Progenitor cell of endocrine pancreas (in vitro differentiated cells): ENCODE measurements at places on chromosomes 4 and X. TPM values are rescaled to one million over a fixed set of nuclear protein-coding genes. Genes with fewer than 3 reads are reported as not detected.

Gene STARD8
- total RNA-seq: 0.60 and 1.00 TPM in 2 replicates

DNA sequence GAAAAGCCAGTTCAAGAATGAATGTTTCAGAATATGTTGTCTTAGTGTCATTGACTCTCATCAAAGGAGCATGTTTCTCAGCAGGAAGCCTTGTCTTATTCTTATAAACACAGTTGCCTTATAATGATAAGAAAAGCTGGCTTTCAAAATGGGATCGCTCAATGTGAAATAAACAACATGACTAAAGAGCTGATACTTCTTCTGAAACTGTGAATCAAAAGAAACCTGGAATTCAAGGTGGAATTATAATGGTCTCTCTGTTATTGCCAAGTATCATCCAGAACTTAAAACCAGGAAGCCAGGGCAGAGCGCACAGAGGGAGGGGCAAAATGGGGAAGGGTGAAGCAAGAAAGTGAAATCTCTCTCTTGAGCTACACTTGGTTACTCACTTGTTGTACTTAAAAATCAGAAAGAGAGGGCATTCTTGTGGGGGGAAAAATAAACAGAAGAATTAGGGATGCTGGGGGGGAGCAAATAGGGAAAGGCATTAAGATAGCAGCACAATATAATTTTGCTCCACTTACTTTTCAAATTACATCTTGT, 270.0 kb downstream of the MAPK10 start:
- no peak for DNase-seq

GRCh38 chr4:165765053-165765452, 108.0 kb upstream of the TLL1 start:
- DNase-seq: no peak

GRCh38 chr4:18882468-18882867, 860.9 kb upstream of the LCORL start:
- no peak for DNase-seq

- no peak for DNase-seq
Measured at GRCh38 chrX:53587795-53588420, 98.6 kb downstream of the HUWE1 start.

- no peak for DNase-seq
Measured at GRCh38 chrX:114134465-114134864, 449.4 kb upstream of the HTR2C start.
